Regular cardiac myocyte (primary cell): ENCODE measurements at places on chromosomes 3 and 15. TPM values are rescaled to one million over a fixed set of nuclear protein-coding genes. Genes with fewer than 3 reads are reported as not detected.

The UNC13C gene
- total RNA-seq, result not detected in 2 replicates

The LSAMP gene
- under 0.01 and 0.28 TPM in 2 replicates for total RNA-seq

The FHIT gene
- total RNA-seq, result 1.7 TPM in 1 of 2 replicates, not detected in the other

The UBXN7 gene
- total RNA-seq, result 14.4 and 18.6 TPM in 2 replicates

The CADM2 gene
- total RNA-seq, result 0.85 TPM in 1 of 2 replicates, not detected in the other

The SLC9C1 gene
- 0.56 and 0.77 TPM in 2 replicates for total RNA-seq

The FURIN gene
- 39.5 and 94.1 TPM in 2 replicates for total RNA-seq
